ENCODE measurements at places on chromosomes 3 and 15.

DNA sequence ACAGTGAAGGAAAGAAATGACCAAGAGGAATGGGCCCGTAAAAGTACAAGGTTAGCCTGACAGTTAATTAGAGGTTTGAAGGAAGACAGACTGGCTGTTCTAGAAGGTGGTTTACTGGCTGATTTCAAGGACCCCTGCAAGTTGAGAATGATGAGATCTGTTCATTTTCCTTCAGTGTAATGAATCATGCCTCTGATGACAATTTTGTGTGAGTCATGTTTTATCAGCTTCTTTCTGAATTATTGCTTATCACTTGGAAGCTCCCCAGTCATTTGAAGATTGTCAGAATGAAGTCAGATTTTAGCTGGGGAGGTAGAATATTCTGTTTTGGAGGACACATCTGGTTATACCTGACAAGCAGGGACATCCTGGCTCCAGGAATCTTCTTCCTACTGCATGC is 50.6 kb downstream of the DRD3 start:
- no peak for DNase-seq

- DNase-seq: no peak
Measured at GRCh38 chr3:72900048-72900447, 12.2 kb downstream of the GXYLT2 start.

DNA sequence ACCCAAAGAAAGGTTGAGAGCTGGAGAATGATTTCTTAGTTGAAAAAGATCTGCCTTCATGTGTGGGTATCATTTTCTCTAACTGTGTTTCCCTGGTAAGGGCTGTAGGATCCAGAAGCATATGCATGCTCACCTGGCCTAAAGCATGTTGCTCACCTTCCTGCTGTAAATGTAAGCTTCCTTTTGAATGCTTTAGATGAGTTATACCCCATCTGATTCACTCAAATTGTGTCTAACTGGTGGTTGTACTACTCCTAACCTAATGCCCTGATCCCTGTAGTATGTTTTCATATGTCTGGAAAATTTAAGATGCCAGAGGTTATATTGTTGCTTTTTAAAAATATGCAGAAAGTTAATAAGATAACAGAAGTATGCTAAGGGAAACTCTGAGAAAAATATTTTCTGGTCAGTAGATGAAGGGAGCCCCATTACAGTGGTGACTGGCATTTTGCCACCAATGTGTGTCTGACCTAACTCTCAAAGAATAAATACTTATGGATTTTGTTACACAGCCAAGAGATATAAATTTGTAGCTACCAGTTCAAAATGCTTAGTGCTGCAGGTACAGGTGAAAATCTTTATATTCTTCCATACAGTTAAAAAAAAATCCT is 7.7 kb downstream of the FILIP1L start:
- no peak for DNase-seq

- DNase-seq: no peak
Measured at GRCh38 chr3:100103558-100104441, 10.5 kb downstream of the FILIP1L start.

- DNase-seq: no peak
Measured at GRCh38 chr15:36940636-36941260, 159.6 kb downstream of the MEIS2 start.

- no peak for DNase-seq
Measured at GRCh38 chr3:179720196-179720595, 67.4 kb downstream of the USP13 start.

GRCh38 chr3:139020868-139021234 is at the start of gene PRR23B:
Gene PRR23B, minus strand, starts transcription at chr3:139020926. Its CDS starts 265 bp downstream, at chr3:139020661.
- no peak for DNase-seq

DNA sequence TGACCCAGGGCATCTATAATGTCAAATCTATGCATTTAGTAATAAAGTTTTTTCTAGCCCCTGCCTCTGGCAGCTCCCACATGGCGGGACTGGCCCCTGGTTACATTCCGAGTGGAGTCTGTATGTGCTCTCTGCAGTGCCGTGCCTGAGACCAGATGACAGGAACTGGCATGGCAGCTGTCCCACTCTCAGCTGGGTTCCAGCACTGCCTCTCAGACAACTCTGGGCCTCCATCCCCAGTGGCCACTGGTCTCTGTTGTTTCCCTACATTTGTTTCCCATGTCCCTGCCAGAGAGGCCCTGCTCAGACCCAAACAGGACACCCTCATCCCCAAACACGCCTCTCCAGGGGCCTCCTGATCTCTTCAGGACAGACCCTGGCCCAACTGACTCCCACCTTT is 109.3 kb downstream of the OCA2 start:
- DNase-seq: peak; percentile 79

GRCh38 chr3:42443292-42443691 is 32.9 kb upstream of the LYZL4 start:
- no peak for DNase-seq

- DNase-seq: no peak
Measured at GRCh38 chr3:122984650-122985049, 42.9 kb downstream of the SEMA5B start.

GRCh38 chr3:157417247-157417646 is 19.4 kb upstream of the PTX3 start:
- no peak for DNase-seq

DNA sequence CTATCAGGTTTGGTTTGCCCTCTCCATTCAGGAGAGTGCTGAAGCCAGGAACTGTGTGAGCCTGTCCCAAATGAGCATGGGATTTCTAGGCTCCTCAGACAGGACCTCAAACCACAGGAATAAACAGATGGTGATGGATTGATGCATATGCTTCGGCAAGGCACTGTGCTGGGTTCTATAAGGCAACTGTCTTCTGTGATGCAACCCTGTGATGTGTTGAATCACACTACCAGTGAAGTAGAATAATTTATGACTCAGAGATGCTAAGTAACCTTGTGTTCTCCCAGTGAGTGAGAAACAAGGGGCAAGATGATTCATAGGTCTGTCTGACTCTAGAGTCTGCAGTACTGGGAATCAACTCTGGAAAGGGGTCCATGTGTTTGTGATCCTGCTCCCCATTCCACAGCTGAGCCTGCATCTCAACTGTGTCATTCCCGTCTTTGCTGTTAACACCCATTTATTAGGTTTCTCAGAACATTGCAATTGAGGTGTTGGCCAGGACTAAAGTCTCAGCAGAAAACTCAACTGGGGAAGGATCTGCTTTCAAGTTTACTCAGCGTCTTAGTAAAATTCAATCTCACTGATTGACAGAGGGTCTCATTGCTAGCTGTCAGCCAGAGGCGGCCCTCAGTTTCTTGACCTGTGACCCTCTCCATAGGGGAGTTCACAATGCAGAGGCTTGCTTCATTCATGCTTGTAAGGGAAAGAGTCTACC is 510.1 kb upstream of the CFAP20DC start:
- no peak for DNase-seq

DNA sequence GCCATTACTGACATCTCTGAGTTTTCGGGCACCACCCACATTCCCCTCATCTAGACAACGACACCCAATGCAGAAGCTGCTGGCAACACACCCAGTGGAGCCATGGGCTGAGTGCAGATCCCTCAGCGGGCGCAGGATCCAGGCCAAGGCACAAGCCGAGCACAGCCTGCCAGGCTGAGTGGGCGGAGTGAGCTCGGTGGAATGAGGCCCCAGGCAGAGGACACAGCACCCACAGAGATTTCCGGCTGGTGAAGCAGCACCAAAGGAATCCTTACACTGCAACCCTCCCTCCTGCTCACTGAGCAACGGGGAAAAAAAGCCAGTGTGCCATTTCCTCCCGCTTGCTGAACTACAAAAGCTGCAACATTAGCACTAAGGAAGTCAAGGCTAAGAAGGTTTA is 34.3 kb downstream of the ZMAT3 start:
- DNase-seq: no peak

DNA sequence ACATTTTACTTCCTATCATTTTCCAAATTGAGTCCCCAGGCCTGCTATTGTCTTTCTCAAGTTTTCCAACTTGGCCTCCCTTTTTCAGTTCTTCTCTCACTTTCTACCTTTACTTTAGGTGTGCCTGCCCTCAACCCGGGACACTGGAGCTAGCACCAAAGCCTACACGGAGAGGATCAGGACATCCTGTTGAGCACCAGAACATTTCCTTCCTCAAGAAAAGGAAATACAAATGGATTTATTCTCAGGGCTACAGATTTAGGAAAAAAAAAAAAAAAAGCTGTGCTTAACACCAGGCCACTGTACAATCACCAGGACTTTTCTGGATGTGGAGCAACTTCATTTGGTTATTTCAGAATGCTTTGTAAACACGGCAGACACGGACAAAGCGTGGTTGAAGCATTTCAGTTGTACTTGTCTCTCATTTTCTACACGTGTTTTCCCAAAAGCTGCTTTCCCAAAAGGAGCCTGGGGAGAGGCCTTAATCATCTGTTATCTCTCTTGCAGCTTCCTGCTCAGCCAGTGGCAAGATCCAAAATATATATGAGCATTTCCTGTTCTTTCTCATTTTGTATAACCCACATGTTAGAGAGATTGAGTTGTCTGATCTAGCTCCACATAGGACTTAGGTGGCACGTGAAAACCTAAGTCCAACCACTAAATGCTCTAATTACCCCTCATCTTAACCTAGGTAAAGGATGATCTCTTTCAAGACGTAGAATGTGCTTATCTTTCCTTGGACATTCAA is 15.5 kb upstream of the ATP1B3 start:
- no peak for DNase-seq

GRCh38 chr15:43229977-43230376 is 9.2 kb upstream of the EPB42 start:
- DNase-seq: no peak

- DNase-seq: no peak
Measured at GRCh38 chr15:91183596-91183995, 83.5 kb downstream of the SV2B start.

DNA sequence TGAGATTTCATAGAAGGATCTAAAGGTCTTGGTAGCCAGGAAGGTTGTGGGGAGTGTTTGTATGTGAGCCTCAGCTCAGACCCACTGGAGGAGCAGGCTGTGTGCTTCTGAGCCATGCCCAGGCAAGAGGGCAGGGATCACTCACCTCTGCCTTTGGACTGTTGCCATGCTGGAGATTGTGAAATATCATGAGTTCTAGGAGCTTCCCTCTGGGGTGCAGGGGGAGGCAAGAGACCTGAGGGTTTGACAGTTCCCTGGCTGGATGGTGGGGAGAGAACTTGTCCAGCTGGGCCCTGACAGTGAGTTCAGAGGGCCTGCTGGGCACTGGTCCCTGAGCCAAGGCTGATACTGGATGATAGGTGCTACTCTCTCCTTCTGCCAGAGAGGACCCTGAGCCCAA is 6.0 kb downstream of the SLC6A1 start:
- no peak for DNase-seq

DNA sequence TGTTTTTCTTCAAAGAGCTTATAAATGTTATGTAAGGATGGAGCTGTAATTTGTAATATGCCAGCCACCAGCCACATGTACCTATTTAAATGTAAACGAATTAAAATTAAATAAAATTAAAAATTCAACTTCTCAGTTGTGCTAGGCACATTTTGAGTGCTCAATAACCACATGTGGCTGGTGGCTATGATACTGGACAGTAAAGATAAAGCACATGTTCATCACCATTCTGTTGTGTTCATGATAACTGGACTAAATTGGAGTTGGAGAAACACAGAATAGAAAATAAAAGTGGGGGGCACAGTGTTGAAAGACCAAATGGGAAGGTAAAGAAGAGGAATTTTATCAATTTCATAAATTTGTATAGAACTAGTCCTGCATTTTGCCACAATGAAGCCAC is 49.8 kb upstream of the DAZL start:
- DNase-seq: no peak

DNA sequence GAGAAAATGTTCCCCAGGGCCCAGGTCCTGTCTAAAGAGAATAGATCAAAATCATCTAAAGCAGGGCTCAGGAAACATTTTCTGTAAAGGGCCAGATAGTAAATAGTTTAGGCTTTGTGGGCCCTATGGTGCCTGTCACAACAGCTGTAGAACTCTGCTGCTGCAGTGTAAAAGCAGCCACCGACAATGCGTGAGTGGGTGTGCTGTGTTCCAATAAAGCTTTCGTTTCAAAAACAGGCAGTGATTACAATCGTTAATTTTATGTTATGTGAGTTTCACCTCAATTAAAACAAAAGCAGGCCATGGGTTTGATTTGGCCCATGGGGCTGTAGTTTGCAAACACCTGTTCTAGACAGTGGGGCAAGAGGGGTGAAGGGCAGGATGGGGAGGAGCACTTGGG is 12.5 kb upstream of the HEG1 start:
- DNase-seq: no peak
